ENCODE measurements at places on chromosomes 1 and 21.

DNA sequence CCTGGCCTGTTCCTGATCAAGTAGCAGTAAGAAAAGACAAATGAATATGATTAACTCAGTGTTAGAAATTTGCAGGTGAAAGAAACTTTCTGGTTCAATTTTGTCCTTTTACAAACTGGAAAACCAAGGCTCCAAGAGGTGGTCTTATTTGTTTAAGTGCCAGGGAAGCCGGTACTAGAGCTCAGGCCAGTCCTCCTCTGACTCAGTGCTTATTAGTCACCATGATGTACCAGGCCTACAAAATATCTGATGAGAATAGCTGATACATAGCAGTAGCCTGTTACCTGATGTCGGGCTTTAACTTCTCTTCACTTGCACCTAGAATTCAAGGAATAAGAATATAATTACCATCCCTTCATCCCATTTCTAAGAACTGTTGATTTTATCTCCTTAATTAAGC is 394.8 kb downstream of the LMX1A start:
- DNase-seq: no peak

- peak; percentile 62 for DNase-seq
Observed at GRCh38 chr1:45569962-45570581, 13.8 kb upstream of the NASP start.

GRCh38 chr1:46687921-46688509 is 16.4 kb downstream of the TEX38 start:
- no peak for DNase-seq

DNA sequence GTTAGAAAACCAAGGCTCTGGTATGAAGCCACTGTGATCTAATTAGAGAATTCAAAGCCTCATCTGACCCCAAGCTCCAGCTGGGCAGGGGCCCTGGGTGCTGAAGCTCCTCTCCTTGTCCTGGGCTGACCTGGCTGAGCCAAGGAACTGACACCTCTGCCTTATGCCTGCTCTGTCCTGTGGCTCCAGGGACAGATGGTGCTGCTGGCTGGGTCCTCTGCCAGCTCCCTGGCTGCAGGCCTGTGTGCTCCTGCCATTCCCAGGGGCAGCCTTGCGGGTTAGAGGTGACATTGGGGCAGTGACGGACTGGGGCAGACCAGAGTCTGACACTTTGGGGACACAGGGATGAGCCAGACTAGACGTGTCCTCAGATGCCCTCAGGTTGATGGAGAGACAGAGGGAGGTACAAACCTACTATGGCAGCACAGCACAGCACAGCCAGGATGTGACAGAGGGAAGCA is 11.8 kb downstream of the ACOT11 start:
- no peak for DNase-seq

DNA sequence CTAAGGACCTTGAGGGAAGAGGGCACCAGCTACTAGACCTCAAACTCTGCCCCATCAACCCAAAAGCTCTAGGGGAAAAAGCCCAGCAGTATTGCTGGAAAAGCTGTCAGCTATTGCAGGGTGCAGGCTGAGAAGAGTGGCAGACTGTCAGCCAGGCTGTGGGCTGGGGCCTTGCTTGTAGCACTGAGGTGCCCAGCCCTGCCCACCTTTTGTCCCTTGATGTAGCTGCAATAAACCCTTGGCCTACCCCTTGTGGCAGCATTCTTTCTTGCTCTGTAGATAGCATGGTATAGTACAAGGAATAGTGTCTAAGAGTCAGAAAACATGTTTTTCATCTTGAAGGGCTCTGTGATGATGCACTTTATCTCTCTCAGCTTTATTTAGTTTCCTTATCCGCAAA is 39.4 kb downstream of the CDC14A start:
- no peak for DNase-seq

All from effector CD4-positive, alpha-beta T cell (primary cell).